ENCODE measurements at places on chromosomes 2 and 18.
A peak's percentile ranks its signal among the peaks of the same experiment; 100 is the strongest.

- no peak for DNase-seq
These were observed 46.4 kb downstream of the COMMD1 start for GRCh38 chr2:61951881-61952280.

DNA sequence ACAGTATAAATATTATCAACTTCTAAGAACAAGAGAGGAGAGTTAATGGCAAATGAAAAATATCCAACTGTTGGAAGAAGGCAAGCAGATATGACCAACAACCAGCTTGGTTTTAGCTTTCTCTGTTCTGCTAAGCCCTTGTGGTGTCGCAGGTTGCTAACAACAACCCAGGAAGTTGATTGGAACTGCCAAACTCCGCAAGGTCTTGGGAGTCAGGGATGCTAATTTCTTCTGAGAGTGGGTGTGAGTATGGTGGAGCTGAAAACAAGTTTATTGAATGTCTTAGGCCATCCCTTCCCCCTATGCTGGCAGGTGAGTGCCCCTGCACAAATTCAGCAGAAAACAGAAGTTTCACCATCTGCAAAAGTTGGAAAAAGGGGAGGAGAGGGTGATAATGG is 17.5 kb downstream of the BZW1 start:
- no peak for DNase-seq

- no peak for DNase-seq
These were observed 46.1 kb downstream of the OLA1 start for GRCh38 chr2:174202188-174202587.

DNA sequence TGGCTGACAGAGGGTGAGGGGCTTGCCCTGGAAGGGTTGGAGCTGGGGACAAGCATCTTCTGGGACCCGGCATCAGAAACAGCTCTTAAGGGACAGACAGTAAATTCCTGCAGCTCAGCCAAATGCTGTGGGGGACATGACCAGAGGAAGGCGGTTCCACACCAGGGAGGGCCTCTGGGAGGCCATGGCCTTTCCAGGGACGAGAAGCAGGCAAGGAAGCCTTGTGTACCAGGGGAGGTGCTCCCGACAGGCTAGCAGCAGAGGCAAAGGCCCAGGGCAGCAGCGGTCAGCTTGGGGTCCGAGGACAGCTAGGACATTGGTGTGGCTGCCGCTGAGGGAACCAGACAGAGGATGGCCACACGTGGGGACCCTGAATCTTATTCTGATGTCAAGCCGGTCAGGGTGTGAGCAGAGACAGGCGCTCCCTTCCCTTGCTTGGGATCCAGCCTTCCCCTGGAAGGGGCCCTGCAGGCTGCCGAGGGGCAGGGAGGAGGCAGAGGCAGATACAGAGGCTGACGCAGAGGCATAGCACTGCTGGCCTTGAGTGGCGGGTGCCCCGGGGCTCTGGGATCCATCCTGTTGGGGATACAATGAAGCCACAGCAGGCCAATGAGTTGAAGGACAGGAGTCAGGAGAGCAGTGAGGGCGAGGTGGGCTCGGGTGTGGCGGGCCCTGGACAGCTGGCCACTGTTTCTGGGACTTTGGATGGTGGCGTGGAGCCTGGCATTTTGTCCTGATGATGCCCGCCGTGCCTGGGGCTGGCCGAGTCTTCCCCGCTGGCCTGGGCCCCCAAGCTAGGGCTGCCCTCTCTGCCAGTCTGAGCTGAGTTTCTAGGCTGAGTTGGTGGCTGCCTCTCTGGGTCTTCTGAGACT is 64.1 kb upstream of the GPC1 start:
- no peak for DNase-seq

GRCh38 chr2:168245074-168245825 is 2.1 kb downstream of the STK39 start:
- no peak for DNase-seq

DNA sequence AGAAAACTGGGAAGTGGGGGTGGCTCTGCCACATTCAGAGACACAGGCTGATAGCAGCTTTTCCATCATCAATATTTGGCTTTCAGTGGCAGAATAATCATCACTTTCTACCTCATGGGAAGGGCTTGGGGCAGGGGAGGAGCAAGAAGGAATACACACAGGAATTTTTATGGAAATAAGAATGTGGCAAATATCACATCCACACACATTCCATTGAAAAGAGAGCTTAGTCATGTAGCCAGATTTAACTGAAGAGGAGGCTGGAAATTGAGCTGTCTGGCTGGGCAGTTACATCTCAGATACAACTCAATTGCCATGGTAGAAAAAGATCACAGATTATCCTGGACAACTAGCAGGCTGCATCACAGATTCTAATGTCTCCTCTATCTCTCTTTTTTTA is 1474.0 kb upstream of the ACVR2A start:
- no peak for DNase-seq

DNA sequence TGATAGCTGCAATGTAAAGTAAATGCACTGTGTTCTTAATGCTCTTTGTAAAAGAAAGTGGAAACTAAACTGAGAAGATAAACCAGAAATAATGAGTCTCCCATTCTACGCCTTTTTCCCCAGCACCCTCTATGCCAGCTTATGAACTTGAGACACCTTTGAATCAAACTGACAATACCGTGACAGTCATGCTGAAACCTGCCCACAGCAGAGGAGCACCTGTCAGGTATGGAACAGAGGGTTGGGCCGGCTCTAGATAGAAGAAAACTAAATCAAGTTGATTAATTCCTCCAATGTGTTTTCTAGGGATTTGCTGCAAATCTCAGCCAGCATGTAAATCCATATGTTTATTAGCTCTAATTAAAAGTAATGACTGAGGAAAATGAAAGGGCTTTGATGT is 520.6 kb upstream of the RAB12 start:
- no peak for DNase-seq

DNA sequence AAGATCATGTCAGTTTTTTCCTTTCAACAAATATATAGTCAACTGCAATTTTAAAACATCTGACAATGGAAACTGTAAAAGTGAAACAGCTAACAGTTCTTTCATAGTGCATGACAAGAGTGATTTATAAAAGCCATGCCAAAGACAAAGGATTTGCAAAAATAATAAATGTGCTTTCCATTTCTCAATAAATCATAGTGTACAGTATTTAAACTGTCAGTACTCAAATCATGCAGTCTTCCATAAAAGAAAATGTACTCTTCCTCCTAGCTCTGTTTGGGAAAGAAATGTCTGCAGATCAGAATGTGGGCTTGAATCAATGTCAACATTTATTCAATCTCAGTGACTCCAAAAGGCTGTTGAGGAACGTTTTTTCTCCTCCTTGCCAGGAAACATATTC is 131.7 kb upstream of the PDE1A start:
- no peak for DNase-seq

DNA sequence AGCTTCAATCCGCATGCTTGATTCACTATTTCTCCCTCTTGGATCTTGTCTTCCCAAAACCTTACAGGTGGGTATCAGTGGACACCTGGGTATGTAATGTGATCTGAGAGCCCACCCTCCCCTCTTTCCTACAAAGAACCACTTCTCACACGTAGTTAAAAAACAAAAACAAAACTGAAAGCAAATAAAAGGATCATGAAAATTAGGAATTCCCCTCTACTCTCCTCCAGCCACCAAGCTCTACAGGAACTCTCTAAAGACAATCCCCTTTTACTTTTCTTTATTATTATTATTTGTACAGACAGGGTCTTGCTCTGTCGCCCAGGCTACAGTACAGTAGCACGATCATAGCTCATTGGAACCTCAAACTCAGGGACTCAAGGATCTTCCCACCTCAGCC is 40.8 kb upstream of the MYO1B start:
- DNase-seq = no peak

- no peak for DNase-seq
These were observed 50.1 kb downstream of the PPM1B start for GRCh38 chr2:44218771-44219170.

DNA sequence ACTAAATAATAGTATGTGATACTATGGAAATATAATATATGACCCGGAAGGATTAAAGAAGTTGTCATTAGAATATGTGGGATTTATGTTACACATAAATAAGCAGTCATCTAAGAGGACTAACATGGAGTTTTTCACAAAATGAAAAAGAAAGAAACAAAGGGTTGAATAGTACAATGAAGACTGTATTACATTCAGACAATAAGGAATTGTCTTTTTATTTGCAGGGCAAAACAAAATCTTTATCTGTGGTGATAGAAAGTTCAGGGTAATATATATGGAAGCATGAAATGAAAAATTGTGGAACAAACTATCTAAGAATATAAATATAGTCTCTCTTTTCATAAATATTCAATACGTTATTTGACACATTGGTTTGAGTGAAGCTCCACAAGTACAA is 5.8 kb downstream of the ERMN start:
- DNase-seq = no peak

- no peak for DNase-seq
These were observed 32.9 kb upstream of the ST3GAL5 start for GRCh38 chr2:85921659-85922058.

GRCh38 chr2:216698895-216699294 is 3.5 kb upstream of the IGFBP5 start:
- no peak for DNase-seq

DNA sequence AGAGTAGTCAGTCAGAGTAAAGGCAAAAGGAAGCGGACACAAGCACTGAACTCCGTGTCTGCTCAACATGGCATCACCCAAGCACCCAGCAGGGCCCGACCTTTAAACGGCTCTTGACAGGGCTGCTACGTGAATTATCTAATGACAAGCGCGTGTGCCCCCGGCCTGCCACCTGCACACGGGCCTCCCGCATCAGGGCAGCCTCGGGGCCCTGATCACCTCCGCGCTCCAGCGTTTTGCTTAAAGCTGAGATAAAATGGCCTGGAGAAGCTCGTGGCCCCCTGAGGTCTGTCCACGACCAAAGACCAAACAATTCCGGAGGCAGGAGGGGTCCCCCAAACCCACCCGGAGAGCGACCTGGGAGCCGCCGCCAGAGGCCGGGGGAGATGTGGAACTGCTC is 376 bp downstream of the NDUFA10 start:
- DNase-seq = no peak

DNA sequence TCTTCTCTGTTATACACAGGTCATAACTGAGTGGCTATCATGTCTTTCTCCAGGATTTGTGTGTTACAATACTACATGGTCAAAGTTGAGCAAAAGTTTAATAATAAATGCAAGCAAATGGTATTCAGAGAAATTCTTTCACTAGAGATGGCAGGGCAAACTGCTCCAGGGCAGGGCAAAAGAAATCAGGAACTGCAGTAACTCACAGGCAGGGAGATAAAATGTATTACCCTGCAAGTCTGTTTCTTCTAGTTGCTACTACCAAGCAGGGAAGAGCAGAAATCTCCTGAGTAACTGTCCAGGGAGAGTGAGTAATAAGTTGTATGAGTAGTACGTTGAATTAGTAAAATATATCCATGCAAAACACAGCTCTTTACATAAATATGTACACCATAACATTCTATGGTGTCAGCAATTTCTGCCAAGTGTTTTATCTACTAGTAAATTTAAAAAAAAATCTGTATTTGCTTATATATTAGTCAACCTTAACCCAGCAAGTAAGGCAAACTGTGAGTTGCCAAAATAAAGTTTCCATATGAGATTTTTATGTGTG is 404.1 kb downstream of the ZEB2 start:
- no peak for DNase-seq

GRCh38 chr2:98296440-98296839 is 49.8 kb upstream of the CNGA3 start:
- no peak for DNase-seq

DNA sequence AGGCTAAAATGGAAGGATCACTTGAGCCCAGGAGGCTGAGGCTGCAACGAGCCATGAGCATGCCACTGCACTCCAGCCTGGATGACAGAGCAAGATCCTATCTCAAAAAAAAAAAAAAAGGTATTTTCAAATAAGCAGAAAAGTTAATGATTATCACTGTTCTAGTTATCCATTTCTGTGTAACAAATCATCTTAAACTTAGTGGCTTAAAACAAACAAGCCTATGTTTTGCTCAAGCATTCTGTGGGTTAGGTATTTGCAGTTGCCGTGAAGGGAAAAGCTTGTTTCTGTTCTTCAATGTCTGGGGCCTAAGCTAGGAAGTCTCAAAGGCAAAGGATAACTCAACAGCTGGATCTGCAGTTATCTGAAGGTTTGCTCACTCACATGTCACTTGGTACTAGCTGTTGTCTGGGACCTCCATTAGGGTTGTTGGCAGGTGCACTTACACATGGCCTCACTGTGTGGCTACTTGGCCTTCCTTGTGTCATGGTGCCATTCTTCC is 14.1 kb downstream of the MFF start:
- no peak for DNase-seq

DNA sequence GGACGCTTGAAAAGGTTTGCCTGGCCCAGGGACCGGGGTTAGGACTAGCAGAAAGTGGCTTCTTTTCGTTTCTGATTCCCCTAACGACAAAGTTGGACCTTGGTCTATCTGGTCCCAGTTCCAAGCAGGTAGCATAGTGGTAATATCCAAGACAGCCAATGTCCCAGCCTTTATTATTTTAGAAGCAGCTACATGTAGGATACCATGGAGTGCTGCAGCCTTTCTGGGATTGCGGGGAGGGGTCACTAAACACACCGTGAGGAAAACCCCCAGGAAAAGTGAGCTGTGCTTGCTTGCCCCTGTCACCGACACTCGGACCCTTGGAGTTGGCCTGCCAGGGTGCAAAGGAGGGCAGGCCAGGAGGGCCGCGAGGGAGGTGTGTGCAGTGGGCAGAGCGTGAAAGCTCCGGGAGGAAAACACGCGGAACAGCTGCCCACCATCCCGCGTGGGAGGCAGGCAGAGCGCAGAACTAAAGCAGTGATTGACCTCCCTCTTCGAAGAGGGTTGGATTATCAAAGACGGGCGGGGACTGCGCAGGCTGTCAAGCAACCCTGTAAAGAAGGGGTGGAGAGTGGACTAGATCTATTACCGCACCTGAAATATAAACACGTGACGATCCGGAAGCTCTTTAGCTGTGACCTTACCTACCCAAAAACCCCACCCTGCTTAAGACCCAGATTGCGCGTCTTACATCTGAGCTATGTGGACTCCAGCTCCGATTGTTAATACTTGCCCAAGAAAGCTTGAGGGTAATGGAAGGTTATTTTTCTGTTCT is 624 bp upstream of the MAP4K3 start:
- peak; percentile 52 for DNase-seq

GRCh38 chr2:18005411-18005810 is 126.9 kb downstream of the KCNS3 start:
- no peak for DNase-seq

GRCh38 chr2:215363461-215364156 is 51.8 kb downstream of the ATIC start:
- no peak for DNase-seq

DNA sequence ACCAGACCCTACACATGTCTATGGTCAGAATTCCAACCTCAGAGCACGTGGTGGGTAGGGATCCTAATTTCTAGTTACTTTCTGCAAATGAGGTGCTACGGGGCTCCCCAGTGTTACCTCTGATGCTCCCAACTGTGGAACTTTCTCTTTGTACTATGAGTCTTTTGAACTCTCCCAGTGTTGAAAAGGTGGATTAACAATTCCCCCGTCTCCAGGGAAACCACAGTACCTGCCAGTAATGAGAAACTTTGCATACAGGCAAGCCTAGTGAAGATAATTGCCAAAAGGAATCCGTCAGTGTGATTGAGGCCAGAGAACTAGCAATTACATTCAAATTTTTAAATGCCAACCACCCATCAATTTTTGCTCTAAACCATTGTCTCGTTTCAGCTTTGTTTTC is 129.0 kb upstream of the FOSL2 start:
- no peak for DNase-seq
